ENCODE measurements at places on chromosomes 16 and 17.

GRCh38 chr16:46745617-46746016, 2.5 kb downstream of the MYLK3 start:
- DNase-seq, result no peak

GRCh38 chr16:7004266-7004665, 328.4 kb upstream of the RBFOX1 start:
- DNase-seq, result no peak

- DNase-seq, result no peak
Measured at GRCh38 chr17:14310101-14310500, 9.2 kb downstream of the HS3ST3B1 start.

DNA sequence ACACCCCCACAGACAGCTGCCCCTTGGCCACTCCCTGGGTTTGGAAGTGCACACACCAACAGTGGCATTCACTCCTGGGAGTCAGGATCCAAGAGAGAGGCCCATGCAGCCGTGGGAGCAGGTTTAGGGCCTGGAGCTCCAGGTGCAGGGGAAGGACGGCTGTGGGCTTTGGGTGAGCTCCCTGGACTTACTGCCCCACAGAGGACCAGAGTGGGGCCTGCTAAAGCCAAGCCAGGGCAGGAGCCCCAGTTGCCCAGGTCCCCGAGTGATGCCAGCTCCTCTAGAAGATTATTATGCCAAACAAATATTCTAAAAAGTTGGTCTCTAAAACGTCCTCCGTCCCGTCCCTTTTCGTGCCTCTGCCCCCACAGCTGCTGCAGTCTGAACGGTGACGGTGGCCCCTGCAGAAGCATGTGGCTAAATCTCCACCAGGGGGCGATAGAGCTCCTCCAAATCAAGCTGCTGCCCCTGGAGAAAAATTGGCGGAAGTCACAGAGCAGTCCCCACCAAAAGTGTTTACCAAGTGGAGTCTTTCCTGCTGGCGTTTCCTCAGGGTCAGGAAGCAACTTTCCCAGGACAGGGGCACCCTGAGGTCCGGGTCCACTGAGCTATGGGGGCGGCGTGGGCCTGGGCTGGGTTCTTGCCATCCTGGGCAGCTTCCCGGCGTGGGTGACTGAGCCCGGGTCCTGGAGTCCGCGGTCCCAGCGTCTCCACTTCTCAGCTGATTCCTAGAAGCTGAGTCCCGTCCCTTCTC, 4.2 kb downstream of the ARMC7 start:
- DNase-seq, result peak; percentile 78

DNA sequence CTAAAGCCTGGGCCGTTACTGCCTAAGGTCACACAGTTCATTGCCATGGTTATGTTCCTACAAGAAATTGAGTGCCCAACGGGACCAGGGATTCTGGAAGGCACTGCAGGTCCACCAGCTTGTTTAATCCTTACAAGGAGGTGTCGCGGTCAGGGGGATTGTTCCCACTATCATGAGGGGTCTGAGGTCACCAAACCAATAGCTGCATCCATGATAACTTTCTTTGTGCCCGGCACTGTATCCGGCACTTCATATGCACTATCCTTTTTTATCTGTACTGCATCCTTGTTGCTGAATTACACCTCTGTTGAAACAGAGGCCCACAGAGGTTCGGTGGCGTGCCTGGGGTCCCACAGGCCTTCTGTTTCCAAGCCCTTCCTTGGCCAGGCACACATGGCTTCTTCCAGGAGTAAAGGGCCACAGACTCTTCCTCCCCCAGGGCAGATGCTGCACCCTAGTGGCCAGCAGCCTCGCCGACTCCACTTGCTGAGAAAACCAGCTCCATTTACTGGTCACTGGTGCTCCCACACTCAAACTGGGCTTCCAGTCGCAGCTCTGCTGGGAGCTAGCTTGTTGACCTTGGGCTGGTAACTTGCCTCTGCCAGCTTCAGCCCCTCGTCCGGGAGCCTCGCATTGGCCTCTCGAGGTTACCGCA, 82.0 kb upstream of the PLCG2 start:
- DNase-seq, result no peak

DNA sequence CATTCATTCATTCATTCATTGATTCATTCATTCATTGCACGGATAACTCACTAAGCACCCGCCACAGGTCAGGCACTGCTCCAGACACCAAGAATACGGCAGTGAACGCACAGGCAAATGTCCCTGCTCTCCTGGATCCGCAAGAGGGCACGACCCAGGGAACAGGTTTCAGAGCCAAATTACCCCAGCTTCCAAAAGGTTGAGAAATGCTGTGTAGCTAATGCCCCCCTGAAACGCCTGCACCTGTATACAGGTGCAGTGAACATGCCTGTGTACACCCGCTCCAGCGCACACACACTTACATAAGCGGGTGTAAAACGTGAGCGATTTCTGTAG, 9.6 kb upstream of the UBE2I start:
- no peak for DNase-seq

GRCh38 chr17:47917581-47917980, 21.5 kb downstream of the SP2 start:
- no peak for DNase-seq

DNA sequence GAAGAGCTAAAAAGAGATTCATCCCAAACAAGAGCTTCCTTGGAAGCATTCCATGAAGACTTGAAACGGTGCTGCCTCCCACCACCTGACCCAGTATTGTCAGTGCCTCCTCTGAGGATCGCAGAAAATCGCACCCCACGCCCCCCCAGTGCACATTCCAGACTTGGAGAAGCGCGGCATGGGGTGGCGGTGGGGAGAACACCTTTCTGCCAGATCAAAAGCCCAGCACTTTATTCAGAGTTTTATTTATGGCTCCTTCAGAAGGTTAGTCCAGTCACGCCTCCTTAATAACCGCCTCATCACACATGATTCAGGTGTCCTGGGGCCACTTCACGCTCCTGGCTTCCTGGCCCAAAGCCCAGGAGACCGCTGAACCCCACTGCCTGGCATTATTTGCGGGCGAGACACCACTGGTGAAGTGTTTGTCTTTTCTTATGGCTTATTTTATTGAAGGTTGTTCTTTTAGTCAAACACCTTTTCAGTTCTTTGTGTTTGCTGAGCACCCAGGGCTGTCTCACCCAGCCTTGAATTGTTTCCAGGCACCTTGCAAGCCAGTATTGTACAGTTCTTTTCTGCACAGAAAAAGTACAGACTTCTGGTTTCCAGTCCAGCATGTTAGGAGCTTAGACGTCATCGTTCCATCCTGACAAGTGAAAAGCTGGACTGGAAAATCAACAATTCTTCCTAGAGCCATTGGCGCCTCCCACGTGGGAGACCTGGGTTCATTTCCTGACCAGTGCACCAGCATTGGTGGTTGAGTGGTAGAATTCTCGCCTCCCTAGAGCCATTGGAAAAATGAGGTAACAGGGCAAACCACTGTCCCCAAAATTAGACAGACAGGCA, 79.6 kb upstream of the CACNG5 start:
- DNase-seq, result peak; percentile 71

DNA sequence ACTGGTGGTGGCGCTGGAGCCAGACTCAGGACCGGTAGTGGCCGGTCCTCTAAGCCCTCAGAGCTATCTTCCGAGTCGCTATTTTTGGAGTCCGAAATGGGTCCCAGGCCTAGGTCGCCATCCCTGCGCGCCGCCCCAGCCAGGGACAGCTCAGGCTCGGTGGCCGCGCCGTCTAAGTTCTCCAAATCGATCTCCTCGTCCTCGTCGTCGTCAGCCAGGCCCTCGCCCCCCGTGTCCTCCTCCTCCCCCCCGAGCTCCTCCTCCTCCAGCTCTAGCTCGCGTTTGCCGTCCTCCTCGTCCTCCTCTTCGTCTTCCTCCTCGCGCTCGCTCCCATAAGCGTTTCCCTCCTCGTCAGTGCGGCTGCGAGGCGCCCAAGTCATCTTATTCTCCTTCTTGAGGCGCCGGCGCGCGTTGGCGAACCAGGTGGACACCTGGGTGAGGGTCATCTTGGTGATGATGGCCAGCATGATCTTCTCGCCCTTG, 1.6 kb downstream of the IRX3 start:
- DNase-seq, result peak; percentile 11

DNA sequence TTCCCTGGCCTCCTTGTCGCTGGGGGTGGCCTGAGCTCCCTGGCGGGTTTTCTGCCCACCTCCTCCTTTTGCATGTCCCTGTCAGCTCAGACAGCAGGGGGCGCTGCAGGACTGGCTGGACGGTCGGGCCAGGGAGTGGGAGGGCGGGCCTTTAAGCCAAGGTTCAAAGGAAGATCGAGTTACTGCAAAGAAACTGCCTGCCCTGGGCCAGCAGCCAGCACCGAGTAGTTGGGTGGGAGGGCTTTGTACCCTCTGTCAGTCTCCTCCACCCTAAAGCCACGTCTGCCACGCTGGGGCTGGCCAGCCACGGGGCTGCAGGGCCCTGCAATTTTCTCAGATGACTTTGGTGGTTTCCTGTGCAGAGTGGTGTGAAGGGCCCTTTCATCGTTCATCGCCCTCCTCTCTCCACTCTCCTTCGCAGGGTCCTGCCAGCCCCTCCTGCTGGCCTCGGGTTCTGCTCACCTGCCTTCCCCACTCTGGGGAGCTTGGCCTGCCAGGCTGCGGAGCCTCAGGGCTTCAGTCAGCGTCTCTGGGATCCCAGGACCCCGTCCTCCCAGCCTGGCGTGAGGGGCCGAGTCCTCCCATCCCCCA, 12.3 kb downstream of the GPR142 start:
- peak; percentile 71 for DNase-seq

GRCh38 chr17:34584805-34585416, 5.5 kb downstream of the TMEM132E start:
- DNase-seq, result peak; percentile 24

DNA sequence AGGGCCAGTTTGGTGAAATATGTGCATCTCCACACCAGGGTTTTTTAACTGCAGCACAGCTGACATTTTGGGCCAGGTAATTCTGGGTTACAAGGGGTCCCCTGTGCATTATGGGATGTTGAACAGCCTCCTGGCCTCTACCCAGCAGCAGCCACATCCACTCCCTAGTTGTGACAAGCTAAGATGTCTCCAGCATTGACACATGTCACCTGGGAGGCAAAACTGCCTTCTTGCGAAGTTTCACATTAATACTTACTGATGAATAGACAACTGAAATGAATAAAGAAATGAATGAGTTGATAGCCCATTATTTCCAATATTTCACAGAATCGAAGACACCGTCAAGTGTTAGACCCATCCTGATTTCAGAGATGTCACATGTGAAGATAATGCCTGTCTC, 383.7 kb downstream of the CPPED1 start:
- DNase-seq, result no peak

DNA sequence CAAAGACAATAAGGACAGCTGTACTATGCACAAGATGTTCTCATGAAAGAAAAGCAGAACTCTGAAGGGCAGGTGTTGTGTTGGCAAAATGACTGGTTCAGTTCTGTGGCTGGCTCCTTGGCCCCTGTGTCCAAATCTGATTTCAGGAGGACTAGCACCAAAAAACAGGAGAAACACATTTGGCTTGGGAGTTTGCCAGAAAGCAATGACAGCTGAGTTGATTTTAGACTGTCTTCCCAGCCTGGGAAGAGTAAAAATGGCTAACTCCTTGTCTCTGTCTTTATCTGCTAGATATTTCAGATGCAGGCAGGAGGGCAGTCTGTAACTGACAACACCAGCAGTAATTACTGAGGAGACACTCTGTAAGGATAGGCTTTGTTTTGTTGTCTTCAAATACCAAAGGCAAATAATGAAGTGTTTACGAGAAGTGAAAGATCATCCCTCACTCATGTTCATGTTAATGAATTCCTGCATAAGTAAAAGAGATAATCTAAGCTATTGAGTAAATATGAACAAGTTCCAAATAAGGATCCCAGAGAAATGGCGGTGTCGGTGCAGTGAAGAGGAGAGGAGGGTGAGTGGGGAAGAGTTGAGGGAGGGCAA, 989.0 kb downstream of the CDH11 start:
- DNase-seq, result no peak

- DNase-seq, result peak; percentile 36
Measured at GRCh38 chr17:7281074-7281952, at the start of gene SLC2A4. SLC2A4 (plus strand) TSS chr17:7281718; CDS start chr17:7281935, 217 bp downstream.

GRCh38 chr17:51590071-51590656, 329.8 kb downstream of the UTP18 start:
- DNase-seq, result peak; percentile 21

- peak; percentile 64 for DNase-seq
Measured at GRCh38 chr16:28974007-28974436, 556 bp upstream of the SPNS1 start.

GRCh38 chr17:55295411-55296170, 30.8 kb downstream of the HLF start:
- peak; percentile 3 for DNase-seq

DNA sequence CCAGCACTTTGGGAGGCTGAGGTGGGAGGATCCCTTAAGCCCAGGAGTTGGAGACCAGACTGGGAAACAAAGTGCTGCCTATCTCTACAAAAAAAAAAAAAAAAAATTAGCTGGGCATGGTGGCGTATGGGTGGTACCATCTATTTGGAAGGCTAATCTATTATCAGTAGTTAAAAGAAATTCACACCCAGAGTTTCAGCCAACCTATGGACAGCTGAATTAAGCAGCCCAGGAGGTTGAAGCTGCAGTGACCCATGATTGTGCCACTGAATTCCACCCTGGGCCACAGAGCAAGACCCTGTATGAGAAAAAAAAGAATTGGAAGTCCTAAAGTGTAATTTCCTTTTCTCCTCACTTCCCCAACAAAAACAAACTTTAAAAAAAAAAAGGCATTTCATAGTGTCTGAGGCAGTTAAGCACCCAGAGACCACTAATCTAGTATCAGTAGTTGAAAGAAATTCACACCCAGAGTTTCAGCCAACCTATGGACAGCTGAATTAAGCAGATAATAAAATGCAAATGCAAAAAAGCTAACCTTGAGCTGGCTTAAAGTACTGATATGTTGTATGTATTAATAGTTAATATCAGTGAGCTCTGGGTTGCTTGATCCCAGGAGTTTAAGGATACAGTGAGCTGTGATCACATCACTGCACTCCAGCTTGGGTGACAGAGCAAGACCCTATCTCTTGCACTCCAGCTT, 18.1 kb downstream of the CLTC start:
- no peak for DNase-seq

GRCh38 chr16:14292051-14292825, 221.1 kb downstream of the MRTFB start:
- no peak for DNase-seq

GRCh38 chr17:38761612-38762011, 9.1 kb downstream of the PSMB3 start:
- no peak for DNase-seq

- DNase-seq, result peak; percentile 45
Measured at GRCh38 chr17:49557312-49558024, 18.2 kb upstream of the NXPH3 start.

- DNase-seq, result no peak
Measured at GRCh38 chr17:33864758-33865229, 390.3 kb upstream of the CCL2 start.

DNA sequence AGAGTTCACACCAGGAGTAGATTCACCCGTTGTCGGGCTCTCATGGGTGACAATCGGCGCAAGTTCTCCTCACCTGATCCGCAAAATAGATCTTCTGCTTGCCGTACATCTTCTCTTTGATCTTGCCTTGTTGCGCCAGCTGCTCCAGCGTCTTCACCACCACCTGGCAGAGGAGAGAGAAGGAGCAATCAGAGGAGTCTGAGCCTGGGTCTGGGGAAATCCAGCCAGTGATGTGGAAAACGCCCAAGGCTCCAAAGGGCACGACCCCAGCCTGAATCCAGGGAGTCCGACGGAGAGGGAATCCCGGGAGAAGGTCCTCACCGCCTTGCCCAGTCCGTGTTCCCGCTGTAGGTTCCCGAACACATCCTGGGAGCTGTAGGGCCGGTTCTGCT, 393 bp downstream of the PSMC3IP start:
- DNase-seq, result peak; percentile 15

- no peak for DNase-seq
Measured at GRCh38 chr16:68077866-68078700, 7.1 kb upstream of the NFATC3 start.

Data from DMS79 treated with DMSO at 0.1 percent for 48 hours (cell line).